Caki2 (cell line): ENCODE measurements at places on chromosomes 3 and 15. TPM values are rescaled to one million over a fixed set of nuclear protein-coding genes. Genes with fewer than 3 reads are reported as not detected.

- peak; percentile 30 for DNase-seq
Observed at GRCh38 chr15:33584797-33585196, 274.0 kb downstream of the RYR3 start.

DNA sequence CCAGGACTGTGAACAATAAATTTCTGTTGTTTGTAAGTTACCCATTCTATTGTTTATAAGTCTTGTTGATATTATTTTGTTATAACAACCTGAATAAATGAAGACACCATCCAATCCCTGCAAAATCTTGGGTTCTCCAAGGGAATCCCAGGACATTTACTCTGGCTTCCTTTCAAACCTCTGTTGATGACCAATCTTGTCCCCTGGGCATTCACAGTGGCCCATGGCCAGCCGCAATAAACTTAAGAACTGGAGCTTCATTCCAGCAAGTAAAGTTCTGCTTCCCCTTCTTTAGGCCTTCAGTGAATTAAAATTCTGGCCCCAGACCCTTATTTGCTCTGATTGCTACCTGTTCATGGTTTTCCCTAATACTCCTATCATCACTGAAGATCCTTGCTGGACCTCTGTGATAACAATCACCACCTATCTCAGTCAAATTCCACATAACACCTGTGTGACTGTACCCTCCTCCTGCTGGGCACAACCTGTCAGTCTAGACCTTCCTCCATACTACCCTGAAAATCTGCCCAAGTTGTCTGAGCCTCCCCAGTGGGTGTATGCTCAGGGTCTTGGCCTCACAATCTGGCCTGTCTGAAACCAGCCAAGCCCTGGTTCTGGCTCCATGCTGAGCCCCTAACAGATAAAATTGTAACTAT is 153.1 kb downstream of the SEMA6D start:
- DNase-seq = no peak

- no peak for DNase-seq
Observed at GRCh38 chr3:100401674-100402041, 319 bp downstream of the LNP1 start.

GRCh38 chr3:113436809-113437208 is 4.5 kb downstream of the CFAP44 start:
- peak; percentile 24 for DNase-seq

DNA sequence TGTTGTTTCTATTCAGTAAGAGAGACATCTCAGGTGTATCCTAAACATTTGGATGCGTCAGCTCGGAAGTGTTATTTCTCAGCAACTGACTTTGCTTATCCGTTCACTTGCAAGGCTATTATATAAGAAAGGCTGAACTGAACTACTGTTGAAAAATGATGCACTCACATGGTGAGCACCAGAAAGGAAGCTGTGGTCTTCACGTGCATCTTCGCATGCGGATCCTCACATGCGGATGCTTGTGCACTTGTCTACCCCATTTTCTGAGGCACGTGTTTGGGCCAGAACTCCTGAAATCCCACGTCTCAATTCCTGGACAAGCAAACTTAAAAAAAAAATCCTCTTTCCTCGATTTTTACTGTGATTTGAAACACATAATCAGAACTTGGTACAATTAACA is 63.2 kb downstream of the PDZRN3 start:
- DNase-seq = no peak

- DNase-seq = no peak
Observed at GRCh38 chr3:194672876-194673275, 885 bp upstream of the LSG1 start.

GRCh38 chr15:38554354-38554753 is 10.3 kb downstream of the RASGRP1 start:
- DNase-seq = peak; percentile 40

The TMEM43 gene
- total RNA-seq = 67.2 and 73.4 TPM in 2 replicates

The PTH1R gene
- 3.1 and 3.3 TPM in 2 replicates for total RNA-seq

The GOLGA8G gene
- total RNA-seq = not detected in 2 replicates

The TRPM1 gene
- total RNA-seq = 0.07 TPM in 1 of 2 replicates, not detected in the other

The CYFIP1 gene
- 28.1 and 37.4 TPM in 2 replicates for total RNA-seq
